H9 (cell line): ENCODE measurements at places on chromosomes 7 and 10.

DNA sequence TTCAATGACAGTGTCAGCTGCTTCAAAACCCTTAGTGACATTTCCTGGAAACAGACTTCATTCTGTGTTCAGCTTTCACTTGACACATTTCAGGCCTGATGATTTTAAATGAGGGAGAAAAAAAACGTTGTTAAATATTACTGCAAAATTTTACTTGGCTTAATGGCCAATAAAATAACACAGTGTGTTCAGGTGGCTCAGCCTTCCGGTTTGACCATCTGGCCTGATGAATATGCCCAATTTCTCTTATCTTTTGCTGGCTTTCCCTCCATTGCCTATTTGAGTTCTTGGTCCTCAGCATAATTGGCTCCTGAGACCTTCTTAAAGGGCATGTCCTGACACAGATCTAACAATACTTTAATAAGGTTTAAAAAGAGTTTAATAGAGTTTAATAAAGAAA lies 462.4 kb downstream of the ADRA2A start:
- H3K4me3 ChIP-seq = no peak overlapping the region
- DNase-seq = no peak
- H3K27ac ChIP-seq = no peak overlapping the region
- H3K4me1 ChIP-seq = no peaks in the 10 kb centered on the region

DNA sequence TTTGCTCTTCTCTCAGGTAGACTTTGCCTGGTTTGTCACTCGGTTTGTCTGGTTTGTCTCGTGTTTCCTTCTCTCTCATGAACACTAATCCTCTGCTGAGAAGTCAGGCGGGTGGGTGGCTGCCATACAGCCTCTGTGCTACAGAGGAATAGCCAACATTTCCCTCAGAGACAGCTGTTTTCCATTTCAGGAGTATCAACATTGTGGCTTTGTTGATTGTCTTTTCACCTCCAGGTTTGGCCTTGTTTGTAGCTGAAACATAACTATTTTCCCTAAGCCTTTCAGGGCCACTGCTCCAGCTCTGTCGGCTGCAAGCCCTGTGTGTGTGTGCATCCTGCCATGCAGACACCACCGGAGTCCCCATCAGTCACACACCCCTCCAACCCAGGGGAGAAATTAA lies 122.8 kb downstream of the BAMBI start:
- peaks cover 2% of the 10 kb centered on the region; the same call in 1 of the 2 replicates for H3K4me1 ChIP-seq
- no peaks in the 10 kb centered on the region for H3K36me3 ChIP-seq
- no peak overlapping the region for H3K27ac ChIP-seq
- no peaks in the 10 kb centered on the region for H3K27me3 ChIP-seq
- no peak for DNase-seq

- no peaks in the 10 kb centered on the region for H3K27me3 ChIP-seq
- peaks cover 3% of the 10 kb centered on the region; the same call in 1 of the 2 replicates for H3K4me1 ChIP-seq
- DNase-seq = no peak
- H3K36me3 ChIP-seq = no peaks in the 10 kb centered on the region
- no peak overlapping the region for H3K27ac ChIP-seq
Observed at GRCh38 chr7:116802746-116803152, 59.6 kb upstream of the CAPZA2 start.

DNA sequence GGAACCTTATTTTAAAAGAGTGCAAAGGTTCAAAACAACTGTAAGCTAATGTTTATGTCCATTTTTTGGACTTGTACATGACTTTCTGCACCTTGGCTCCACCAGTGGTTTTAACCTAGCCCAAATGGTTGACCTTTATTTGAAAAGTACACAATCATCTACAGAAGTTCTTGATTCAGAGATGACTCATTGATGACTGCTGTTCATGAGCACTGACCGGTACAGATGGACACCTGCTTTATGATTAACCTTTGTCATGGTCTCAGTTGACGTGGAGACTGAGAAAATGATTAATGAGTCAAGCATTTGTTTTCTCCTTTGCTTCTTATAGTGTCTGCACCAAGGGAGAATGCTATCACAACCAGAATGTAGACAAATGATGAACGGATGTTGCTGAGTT lies 55.7 kb upstream of the PTER start:
- no peaks in the 10 kb centered on the region for H3K36me3 ChIP-seq
- H3K27me3 ChIP-seq = no peaks in the 10 kb centered on the region
- no peak overlapping the region for H3K27ac ChIP-seq

DNA sequence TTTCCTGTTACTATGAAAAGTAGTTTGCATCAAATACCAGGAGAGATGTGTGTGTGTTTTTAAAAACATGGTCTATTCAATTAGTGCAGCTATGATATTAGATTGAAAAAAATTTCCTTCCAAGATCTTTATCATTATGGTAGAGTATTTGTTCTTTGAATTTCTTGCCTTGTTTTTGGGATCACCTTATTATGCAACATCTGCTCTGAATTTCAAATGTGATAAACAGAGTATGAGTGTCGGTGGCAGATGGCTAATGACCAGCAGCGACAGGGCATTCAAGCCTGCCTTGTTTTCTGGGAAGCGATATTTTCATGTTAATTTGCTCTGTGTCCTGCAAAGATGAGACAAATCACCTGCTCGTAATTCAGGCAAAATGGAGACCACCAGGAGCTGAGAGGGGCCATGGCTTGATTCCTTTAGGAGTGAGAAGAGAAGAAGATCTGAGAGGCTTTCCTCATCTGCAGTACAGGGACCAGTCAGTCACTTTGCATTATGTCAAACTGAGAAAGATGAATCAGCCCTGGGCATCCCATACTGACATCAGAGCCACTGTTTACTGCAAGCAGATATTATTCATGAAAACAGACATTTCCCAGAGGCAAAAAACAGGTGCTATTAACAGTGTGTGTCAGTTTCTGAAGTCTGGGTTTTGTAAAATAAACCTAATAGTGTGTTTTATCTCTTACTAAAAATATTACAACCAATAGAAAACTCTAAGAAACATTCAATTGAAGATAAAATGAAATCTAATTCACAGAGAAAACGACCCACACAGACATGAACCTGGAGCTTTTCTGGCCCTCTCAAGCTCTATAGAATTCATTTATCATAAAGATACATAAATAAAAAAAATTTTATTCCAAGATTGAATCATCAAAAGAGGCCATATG lies 67.6 kb downstream of the CDK6 start:
- H3K36me3 ChIP-seq = no peaks in the 10 kb centered on the region; the same call in 1 of the 2 replicates
- H3K4me3 ChIP-seq = peak overlapping the region; percentile 69; the same call in 2 of the 3 replicates
- no peaks in the 10 kb centered on the region for H3K27me3 ChIP-seq

- H3K27me3 ChIP-seq = no peaks in the 10 kb centered on the region
- H3K27ac ChIP-seq = no peak overlapping the region
- no peaks in the 10 kb centered on the region for H3K4me1 ChIP-seq
Observed at GRCh38 chr7:584122-584465, 64.4 kb upstream of the PDGFA start.

DNA sequence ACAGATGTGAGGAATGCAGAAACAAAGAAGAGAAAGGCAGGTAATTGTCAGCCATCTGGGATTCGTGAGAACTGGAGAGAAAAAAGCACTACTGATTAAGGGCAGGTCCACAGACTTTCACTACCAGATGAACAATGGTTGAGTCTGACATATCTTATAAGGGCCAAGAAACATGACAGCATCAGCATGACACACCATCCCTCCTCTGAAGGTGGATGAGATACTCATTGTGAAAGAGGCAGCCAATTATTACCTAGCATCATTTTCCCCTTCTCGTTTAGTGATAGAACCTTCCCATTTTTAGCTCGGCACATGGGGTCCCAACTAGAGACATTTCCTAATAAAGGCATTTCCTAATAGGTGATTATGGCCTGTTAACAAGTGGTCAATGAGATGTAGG lies 19.2 kb upstream of the MET start:
- no peak for DNase-seq
- H3K36me3 ChIP-seq = no peaks in the 10 kb centered on the region
- no peak overlapping the region for H3K4me3 ChIP-seq
- no peak overlapping the region for H3K27ac ChIP-seq

DNA sequence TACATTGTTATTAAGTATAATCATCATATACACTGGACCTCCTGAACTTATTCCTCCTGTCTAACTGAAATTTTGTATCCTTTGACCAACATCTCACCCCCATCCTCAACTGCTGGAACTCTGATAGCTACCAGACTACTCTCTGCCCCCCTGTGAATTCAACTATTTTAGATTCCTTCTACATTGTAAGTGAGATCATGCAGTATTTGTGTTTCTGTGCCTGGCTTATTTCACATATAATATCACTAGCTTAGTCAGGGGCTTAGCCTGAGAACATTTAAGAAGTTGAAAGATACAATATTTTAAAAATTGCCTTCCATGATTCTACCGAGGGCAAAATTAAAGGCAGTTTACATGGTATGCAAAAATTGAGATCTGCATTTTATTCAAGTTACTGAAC lies 26.9 kb downstream of the STAMBPL1 start:
- no peaks in the 10 kb centered on the region for H3K4me1 ChIP-seq
- peaks cover 3% of the 10 kb centered on the region; the same call in 1 of the 3 replicates for H3K36me3 ChIP-seq
- no peak overlapping the region for H3K27ac ChIP-seq
- H3K4me3 ChIP-seq = no peak overlapping the region
- no peaks in the 10 kb centered on the region for H3K27me3 ChIP-seq

- H3K27me3 ChIP-seq = no peaks in the 10 kb centered on the region
- no peak for DNase-seq
- no peaks in the 10 kb centered on the region for H3K36me3 ChIP-seq
- no peak overlapping the region for H3K4me3 ChIP-seq
Observed at GRCh38 chr10:20415684-20416083, 481.4 kb downstream of the NEBL start.

- no peaks in the 10 kb centered on the region for H3K4me1 ChIP-seq
- no peak overlapping the region for H3K4me3 ChIP-seq
- no peaks in the 10 kb centered on the region for H3K27me3 ChIP-seq
- no peak for DNase-seq
Observed at GRCh38 chr10:91708174-91708861, 75.4 kb upstream of the PPP1R3C start.

- no peak overlapping the region for H3K27ac ChIP-seq
- no peaks in the 10 kb centered on the region for H3K4me1 ChIP-seq
- no peaks in the 10 kb centered on the region for H3K27me3 ChIP-seq
- H3K36me3 ChIP-seq = no peaks in the 10 kb centered on the region
- H3K4me3 ChIP-seq = no peak overlapping the region
Observed at GRCh38 chr10:35993591-35994515, 351.8 kb upstream of the FZD8 start.
